ENCODE measurements at places on chromosomes 12 and 14.

GRCh38 chr12:24630446-24630845, 318.5 kb downstream of the BCAT1 start:
- no peak for DNase-seq

GRCh38 chr14:22155571-22155970, 433.5 kb downstream of the DAD1 start:
- no peak for DNase-seq

GRCh38 chr12:2064071-2064507, 11.3 kb downstream of the CACNA1C start:
- DNase-seq, result no peak

GRCh38 chr12:47281667-47282171, 202.0 kb upstream of the AMIGO2 start:
- no peak for DNase-seq

GRCh38 chr12:131574395-131574771, 136.5 kb upstream of the SFSWAP start:
- DNase-seq, result no peak

DNA sequence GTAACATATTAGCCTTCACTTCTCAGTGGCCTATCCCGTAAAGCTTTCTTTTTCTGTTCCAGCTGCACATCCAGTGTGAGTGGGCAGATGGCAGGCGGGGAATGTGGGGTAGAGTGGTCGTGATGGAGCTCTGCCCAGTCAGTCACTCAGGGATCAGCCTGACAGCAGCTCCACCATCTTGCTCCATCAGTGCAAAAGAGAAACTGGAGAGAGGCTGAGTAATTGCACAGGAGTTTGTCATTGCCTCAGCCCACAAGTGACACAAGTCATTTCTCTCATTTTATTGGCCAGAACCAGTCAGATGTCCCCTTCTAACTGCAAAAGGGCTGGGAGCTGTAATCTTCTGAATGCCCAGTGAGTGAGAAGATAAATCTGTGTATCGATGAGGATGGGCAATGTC, 66.5 kb downstream of the ATP23 start:
- no peak for DNase-seq

GRCh38 chr12:44827832-44828438, 48.2 kb downstream of the NELL2 start:
- DNase-seq, result no peak

GRCh38 chr14:64117671-64118402, 176.3 kb downstream of the ESR2 start:
- no peak for DNase-seq

DNA sequence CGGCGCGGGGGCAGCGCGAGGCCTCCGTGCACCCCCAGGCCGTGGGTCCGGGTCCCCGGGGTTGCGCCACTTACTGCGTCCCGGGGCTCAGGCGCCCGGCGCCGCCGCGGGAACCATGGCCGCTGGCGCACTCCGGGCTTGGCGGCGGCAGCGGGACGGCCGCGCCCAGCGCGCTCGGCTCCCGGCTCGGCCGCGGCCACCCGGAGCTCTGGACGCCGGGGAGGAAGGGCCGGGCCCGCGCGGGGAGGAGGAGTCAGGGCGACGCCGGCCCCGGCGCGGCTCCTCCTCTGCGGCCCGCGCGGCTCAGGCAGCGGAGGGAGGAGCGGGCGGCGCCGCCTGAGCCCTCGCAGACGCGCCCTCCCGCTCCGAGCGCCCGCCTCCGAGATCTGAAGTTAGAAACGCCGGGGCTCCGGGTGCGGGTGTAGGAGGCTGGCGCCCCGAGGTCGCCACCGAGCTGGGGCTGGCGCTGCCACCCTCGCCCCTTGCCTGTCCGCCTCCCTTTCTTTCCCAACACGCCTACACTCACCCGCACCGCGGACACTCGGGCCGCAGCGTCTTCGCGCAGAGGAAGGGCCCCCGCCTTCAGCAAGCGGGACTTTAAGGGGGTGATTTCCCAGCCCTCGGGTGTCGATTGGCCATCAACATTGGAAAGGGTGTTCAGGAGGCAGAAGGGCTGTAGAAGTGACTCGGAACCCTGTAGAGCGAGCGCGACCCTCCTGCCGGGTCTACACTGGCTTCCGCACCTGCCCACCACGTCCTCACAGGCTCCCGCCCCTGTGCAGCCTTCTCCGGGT, at the start of gene NIN:
TSS of gene NIN (minus strand) at position 231 of the 794 bp plus-strand sequence. CDS start 9,106 bp downstream, outside the sequence.
- DNase-seq, result no peak

DNA sequence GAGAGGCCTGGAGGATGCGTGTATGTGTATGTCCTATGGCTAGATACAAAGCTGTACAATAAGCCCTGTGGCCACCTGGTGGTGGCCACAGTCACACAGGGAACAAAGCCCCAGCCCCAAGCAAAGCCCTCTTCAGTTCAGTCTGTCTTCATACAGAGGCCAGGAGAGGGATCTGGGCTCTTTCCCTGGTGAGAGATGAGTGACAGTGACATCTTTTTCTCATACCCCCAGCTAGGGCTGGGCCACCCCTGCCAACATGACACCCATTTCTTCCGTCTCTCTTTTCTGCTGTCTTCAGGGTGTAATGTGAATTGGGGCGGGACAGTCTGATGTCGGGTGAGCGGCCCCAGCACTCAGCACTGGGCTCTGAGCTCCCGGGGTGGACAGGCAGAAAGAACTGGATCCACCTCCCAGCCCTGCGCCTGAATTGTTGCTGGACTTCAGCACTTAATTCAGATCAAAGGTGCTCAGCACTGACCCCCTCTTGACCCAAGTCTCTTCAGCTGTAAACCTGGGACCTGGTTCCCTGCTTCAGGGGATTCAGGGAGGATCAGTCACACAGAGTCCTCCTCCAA, 59.8 kb downstream of the SERPINA3 start:
- no peak for DNase-seq

- no peak for DNase-seq
Measured at GRCh38 chr14:106694638-106695393, 1168.4 kb downstream of the TMEM121 start.

- DNase-seq, result no peak
Measured at GRCh38 chr12:110253176-110253575, 27.9 kb upstream of the ATP2A2 start.

DNA sequence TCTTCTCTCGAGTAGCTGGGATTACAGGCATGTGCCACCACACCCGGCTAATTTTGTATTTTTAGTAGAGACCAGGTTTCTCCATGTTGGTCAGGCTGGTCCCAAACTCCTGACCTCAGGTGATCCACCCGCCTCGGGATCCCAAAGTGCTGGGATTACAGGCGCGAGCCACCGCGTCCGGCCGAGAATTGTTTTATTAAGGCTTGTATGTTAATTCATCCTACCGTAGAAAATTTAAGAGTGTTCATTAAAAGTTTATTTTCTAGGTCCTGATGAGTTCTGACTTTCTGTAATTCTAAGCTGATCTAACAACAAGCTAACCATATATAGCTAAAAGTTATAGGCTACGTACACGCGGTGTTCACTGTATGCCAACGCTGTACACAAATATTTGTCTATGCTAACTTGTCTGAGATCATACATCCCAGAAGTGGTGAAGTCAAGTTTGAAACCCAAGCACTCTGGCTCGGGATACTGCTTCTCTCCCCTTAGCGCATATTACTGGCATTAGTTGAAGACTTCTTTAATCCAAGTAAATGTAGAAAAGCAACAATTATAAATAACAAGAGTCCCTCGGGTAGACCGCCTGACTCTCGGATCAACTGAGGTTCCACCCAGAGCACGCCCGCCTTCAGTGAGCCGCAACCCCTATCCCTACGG, 570 bp upstream of the MRPS35 start:
- no peak for DNase-seq

- no peak for DNase-seq
Measured at GRCh38 chr12:68281322-68282077, 28.1 kb upstream of the IL22 start.

- no peak for DNase-seq
Measured at GRCh38 chr14:58014778-58015177, 137.2 kb downstream of the ARMH4 start.

GRCh38 chr12:19967431-19967830, 400.9 kb upstream of the PDE3A start:
- DNase-seq, result no peak

GRCh38 chr12:104990950-104991349, 4.8 kb downstream of the NOPCHAP1 start:
- no peak for DNase-seq

GRCh38 chr14:103277931-103278330, 56.1 kb upstream of the EIF5 start:
- DNase-seq, result no peak
